ENCODE measurements at places on chromosomes 11 and 22. TPM values are rescaled to one million over a fixed set of nuclear protein-coding genes. Genes with fewer than 3 reads are reported as not detected.

Gene SEC14L2
- 7.4 TPM for total RNA-seq

- H3K36me3 ChIP-seq: peaks cover 33% of the 10 kb centered on the region
- peaks cover 47% of the 10 kb centered on the region for H3K4me1 ChIP-seq
- H3K27ac ChIP-seq: no peak overlapping the region
- no peak overlapping the region for H3K4me3 ChIP-seq
- no peaks in the 10 kb centered on the region for H3K27me3 ChIP-seq
- DNase-seq: no peak
Observed at GRCh38 chr22:29380032-29380781, 8.2 kb downstream of the AP1B1 start.

DNA sequence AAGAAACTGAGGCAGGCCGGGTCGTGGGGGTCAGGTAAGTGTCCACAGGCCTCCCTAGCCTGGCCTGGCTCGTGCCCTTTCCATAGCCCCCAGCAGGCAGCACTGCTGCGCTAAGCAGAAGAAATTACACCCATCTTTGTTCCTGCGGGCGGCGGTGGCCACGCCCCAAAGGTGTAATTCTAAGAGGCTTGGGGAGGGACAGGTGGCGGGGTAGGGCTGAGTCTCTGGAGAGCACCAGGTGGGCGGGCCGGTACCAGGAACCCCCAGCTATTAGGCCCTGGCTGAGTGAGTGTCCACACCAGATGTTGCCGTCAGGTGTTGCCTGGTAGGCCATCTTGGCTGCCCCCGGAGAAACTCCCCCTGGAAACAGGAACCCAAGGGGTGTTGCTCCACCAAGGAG lies 12.3 kb upstream of the ARAP1 start:
- no peak overlapping the region for H3K27ac ChIP-seq
- H3K36me3 ChIP-seq: no peaks in the 10 kb centered on the region
- H3K4me1 ChIP-seq: peaks cover 24% of the 10 kb centered on the region
- DNase-seq: no peak

- no peaks in the 10 kb centered on the region for H3K36me3 ChIP-seq
- no peak for DNase-seq
- no peaks in the 10 kb centered on the region for H3K4me1 ChIP-seq
- H3K27me3 ChIP-seq: no peaks in the 10 kb centered on the region
Observed at GRCh38 chr11:127448101-127448500, 447.5 kb upstream of the KIRREL3 start.

GRCh38 chr11:74097686-74098237 lies 73.0 kb downstream of the C2CD3 start:
- H3K27ac ChIP-seq: no peak overlapping the region
- H3K4me3 ChIP-seq: no peak overlapping the region
- H3K4me1 ChIP-seq: no peaks in the 10 kb centered on the region
- H3K27me3 ChIP-seq: no peaks in the 10 kb centered on the region
- DNase-seq: no peak
- H3K36me3 ChIP-seq: peaks cover 62% of the 10 kb centered on the region

- H3K27ac ChIP-seq: no peak overlapping the region
- H3K4me3 ChIP-seq: no peak overlapping the region
- peaks cover 27% of the 10 kb centered on the region for H3K4me1 ChIP-seq
- H3K36me3 ChIP-seq: no peaks in the 10 kb centered on the region
Observed at GRCh38 chr11:75355051-75355450, 3.6 kb upstream of the ARRB1 start.

Data from activated CD4-positive, alpha-beta memory T cell treated with anti-CD3 and anti-CD28 coated beads, Interleukin-2, amount 10 ng/mL, durations not matched to agents 7 days and 5 days (primary cell).